ENCODE measurements at places on chromosomes 13 and 19.

DNA sequence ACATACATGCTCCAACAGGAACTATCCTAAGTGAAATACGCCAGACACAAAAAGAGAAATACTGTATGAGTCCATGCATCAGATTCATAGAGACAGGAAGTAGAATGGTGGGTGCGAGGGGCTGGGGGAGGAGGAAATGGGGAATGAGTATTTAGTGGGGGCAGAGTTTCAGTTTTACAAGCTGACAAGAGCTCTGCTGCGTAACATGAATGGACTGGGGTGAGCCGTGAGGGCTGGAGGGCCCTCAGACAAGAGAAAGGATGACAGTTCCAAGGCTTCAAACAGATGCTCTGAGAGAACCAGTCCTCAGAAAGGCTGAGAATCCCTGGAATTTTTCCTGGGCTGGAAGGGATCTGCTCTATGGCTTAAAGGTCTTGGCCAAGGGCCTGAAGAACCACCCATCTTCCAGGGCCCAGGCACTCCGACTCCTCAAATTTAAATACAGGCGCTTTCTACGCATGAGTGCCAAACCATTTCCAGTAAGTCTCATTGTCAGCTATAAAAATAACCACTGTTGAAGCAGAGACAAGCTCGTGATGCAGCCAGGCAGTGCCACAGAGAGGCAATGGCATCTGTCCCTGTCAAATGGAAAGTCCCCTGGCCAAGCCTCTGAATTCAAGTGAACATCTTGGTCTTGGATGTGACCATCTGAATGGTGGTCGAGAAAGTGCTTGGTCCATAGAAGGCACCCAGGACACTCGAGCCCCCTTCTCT, 17.5 kb downstream of the KLF2 start:
- DNase-seq: peak; percentile 51
- no peak overlapping the region for H3K4me3 ChIP-seq
- H3K36me3 ChIP-seq: no peaks in the 10 kb centered on the region
- H3K27me3 ChIP-seq: no peaks in the 10 kb centered on the region

DNA sequence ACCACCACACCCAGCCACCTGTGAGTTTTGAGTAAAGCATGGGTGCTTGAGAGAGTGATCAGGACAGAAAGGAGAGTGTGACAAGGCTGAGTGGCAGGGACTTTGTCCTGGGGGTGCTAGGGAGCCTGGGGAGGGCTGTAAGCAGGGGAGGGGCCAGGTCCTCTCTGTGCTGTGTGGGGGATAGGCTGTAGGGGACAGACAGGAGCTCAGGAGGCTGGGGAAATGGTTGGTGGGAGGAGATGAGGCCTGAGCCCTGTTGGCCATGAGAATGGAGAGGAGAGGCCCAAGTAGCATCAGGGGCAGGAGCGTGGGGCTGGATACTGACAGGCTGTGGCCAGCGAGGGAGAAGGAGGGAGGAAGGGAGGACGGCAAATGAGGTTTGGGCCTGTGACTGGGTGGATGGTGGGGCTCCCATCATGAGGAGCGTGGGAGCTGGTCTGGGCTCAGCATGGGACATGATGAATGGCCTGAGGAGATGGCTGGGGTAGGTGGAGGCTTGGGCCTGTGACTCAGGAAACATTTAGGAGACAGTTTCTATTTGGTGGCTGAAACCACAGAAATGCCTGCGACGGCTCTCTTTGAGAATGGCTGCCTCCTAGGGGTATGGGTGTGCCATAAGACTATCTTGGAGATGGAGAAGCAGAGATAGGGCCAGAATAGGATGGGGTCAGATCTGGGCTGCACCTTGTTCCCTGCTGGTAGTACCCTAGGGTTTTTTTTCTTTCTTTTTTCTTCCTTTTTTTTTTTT, 25.0 kb downstream of the GRIN2D start:
- no peak overlapping the region for H3K27ac ChIP-seq
- no peak for DNase-seq
- no peaks in the 10 kb centered on the region for H3K36me3 ChIP-seq

- H3K4me1 ChIP-seq: no peaks in the 10 kb centered on the region
- H3K27ac ChIP-seq: no peak overlapping the region
- no peaks in the 10 kb centered on the region for H3K36me3 ChIP-seq
These were observed 27.6 kb upstream of the GTF2F2 start for GRCh38 chr13:45092663-45093062.

GRCh38 chr19:55373993-55374757, 2.5 kb upstream of the TMEM190 start:
- H3K4me1 ChIP-seq: peaks cover 57% of the 10 kb centered on the region
- H3K27me3 ChIP-seq: no peaks in the 10 kb centered on the region
- no peaks in the 10 kb centered on the region for H3K36me3 ChIP-seq
- H3K4me3 ChIP-seq: peak overlapping the region; percentile 36
- peak; percentile 82 for DNase-seq

DNA sequence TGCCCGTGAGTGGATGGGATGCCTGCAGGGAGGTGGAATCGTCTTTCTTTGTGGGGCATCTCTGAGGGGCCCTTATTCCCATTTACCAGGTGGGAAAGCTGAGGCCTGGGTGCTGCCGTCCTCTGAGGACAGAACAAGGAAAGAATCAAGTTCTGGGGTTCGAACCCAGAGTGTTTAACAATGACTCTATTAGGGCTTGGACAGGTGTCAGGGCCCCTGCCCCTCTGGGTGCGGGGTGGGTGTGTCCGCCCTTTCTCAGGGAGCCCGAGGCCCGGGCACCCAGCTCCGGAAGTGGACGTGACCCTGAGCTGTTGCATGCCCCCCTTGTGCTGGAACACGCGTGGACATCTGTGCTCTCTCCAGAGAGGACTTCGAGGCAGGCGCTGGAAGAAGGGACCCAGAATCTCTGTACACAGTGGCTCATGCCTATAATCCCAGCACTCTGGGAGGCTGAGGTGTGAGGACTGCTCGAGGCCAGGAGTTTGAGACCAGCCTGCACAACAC, 10.8 kb downstream of the NDUFA11 start:
- H3K36me3 ChIP-seq: peaks cover 11% of the 10 kb centered on the region
- no peak for DNase-seq
- H3K27ac ChIP-seq: no peak overlapping the region
- no peak overlapping the region for H3K4me3 ChIP-seq

Measured in SJCRH30 (cell line).